ENCODE measurements at places on chromosomes 6 and 20.

- DNase-seq: no peak
Observed at GRCh38 chr6:129197154-129197553, 314.2 kb downstream of the LAMA2 start.

DNA sequence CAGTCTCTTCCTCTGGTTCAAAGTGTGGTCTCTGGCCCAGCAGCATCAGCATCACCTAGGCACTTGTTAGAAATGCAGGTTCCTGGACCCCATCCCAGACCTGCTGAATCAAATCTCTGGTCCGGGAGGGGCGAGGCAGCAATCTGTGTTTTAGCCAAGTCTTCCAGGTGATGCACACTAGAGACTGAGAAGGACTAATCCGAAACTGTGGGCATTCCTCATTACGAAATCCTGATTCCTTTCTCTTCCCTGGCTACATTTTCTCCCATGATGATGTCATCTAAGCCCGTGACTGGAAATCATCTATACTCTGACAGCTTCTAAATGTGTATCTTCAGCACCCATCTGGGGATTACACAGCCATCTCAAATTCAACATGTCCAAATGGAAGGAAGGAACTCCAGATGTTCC lies 39.7 kb upstream of the PRND start:
- DNase-seq: no peak

GRCh38 chr6:87210979-87211378 lies 55.6 kb downstream of the ZNF292 start:
- no peak for DNase-seq

DNA sequence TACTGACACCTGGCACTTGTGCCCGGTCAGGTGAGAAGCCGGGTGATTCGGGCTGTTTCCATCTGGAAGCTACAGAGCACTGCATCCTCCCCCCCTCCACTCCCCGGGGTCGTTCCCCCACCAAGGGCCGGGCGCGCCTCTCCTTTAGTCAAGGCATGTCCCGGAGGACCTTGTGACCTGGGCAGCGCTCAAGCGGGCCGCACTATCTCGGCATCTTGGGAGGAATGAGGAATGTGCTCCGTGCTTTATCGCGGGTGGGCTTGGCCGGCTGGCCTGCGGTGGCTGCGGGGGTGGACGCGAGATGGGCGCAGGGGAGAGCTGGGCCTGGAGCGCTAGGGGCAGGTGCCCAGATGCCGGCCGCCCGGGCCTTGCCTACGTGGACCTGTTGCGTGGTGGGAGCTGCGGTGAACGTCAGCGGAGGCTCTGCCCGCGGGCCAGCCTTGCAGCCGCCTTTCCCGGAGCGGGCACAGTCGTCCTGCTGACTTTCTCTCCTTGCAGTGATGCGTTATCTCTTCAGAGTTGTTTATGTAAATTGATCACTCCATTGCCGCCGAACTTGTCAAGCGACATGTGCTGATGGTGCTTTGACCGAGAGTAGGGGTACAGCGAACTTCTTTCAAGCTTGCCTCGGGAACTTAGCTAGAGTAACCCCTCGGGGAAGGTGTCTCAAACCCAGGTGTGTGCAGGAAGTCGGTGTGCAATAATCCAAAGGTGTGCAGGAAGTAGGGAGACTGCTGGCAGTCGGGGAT lies 1.1 kb downstream of the LRRC1 start:
- DNase-seq: peak; percentile 6

GRCh38 chr6:46062991-46063390 lies 47.3 kb upstream of the CLIC5 start:
- no peak for DNase-seq

DNA sequence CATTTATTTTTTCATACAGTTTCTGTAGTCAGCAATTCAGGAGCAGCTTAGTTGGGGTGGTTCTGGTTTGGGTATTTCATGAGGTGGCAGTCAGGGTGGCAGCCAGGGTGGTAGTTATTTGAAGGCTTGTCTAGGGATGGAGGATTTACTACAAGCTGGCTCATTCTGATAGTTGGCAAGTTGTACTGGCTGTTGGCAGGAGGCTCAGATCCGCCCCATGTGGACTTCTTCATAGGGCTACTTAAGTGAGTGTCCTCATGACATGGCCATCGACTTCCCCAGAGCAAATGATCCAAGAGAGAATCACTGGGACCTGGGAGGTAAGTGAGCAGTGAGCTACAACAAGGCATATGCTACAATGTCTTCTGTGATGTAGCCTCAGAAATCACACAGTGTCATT lies 22.4 kb upstream of the CDKAL1 start:
- DNase-seq: no peak

GRCh38 chr6:80608881-80609280 lies 502.4 kb downstream of the BCKDHB start:
- no peak for DNase-seq

GRCh38 chr20:3797226-3797545 lies 1.1 kb downstream of the CDC25B start:
- no peak for DNase-seq

GRCh38 chr20:13355941-13356486 lies 134.9 kb downstream of the ISM1 start:
- no peak for DNase-seq

GRCh38 chr6:167546611-167547327 lies 221.9 kb downstream of the TTLL2 start:
- DNase-seq: no peak

- DNase-seq: no peak
Observed at GRCh38 chr6:10403385-10404106, 11.3 kb downstream of the TFAP2A start.

DNA sequence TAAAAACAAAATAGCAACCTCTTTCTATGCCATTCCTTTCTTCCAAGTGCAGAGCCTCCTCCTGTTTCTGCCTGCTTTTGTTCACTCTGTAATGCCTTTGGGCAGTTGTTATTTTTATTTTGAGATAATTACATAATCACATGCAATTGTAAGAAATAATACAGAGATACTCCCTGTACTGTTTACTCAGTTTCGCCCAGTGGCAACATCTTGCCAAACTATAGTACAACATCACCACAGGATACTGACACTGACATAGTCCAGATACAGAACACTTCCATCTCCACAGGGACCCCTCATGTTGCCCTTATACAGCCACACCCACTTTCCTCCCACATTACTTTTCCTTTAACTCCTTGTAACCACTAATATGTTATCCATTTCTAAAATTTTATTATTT lies 59.7 kb downstream of the BANF2 start:
- no peak for DNase-seq

DNA sequence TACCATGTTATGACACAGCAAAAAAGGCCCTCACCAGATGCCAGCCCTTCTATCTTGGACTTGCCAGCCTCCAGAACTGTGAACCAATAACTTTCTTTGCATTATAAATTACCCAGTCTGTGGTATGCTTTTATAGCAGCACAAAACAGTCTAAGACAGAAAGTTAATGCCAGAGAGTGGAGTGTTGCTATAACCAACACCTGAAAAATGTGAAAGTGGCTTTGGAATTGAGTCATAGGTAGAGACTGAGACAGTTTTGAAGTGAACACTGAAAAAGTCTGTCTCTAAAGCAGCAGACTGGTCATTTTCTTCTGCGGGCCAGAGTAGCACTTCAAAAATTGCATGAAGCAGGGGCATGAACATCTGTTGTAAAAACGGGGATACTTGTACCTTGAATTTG lies 28.0 kb upstream of the ASIP start:
- no peak for DNase-seq

- DNase-seq: no peak
Observed at GRCh38 chr6:55734256-55734655, 141.1 kb downstream of the BMP5 start.

DNA sequence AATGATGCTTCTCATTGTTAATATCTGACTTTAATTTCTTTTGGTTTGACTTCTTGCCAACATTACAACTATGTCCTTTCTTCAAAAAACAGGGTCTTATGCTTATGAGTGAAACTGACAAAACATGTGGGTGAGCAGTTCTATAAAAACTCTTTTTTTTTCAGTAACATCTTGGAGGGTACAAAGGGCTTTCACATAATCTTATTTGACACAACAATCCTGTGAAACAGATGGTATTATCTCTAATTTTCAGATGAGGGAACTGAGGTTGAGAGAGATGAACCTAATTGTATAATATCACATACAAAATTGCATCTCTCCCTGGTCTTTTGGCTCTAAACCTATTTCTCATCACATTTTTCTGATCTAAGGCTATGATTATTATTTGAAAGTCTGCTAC lies 38.3 kb downstream of the MAPK14 start:
- DNase-seq: no peak

DNA sequence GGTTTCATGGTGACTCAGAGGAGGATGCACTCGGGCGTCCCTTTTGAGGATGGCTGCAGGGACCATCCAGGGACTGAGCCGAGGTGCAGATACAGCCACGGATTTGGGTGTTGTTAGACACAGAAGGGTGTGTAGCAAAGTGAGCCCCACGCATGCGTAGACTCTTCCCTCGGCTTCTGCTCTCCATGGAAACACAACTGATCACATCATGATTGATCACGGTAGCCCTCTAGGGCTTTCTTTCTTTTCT lies 606 bp upstream of the ULBP1 start:
- peak; percentile 37 for DNase-seq

DNA sequence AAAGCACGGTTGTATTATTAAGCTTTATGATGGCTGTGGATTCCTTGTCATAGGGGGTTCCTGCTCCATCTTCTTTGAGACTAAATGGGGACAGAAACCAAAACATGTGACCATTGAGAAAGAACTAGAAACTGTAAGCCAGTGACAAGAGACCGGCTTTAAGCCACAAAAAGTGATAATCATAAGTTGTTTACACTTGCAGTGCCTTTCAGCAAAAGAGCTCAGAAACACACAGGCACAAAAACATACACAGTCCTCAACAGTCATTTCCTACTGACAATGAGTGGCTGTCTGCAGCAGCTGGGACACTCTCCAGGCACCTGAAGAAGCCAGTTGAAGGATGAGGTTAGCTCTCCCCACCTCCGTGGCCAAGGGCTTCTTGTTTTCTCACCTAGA lies 20.0 kb upstream of the UBE2J1 start:
- no peak for DNase-seq

DNA sequence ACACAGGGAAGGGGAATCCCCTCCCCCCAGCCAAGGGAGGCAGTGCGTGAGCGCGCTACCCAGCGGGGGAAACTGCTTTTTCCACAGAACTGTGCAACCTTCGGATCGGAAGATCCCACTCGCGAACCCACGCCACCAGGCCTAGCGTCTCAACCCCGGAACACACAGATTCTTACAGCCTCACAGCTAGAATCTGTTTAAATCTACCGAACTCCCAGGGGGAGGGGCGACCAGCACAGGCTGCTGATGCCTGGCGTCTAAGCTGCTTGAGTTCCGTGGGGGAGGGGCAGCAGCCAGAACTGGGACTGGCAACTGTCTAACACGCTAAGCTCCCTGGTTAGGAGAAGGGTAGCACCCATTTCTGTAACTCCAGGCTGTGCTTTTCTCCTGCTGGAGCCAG lies 217.3 kb upstream of the TENT5A start:
- no peak for DNase-seq

DNA sequence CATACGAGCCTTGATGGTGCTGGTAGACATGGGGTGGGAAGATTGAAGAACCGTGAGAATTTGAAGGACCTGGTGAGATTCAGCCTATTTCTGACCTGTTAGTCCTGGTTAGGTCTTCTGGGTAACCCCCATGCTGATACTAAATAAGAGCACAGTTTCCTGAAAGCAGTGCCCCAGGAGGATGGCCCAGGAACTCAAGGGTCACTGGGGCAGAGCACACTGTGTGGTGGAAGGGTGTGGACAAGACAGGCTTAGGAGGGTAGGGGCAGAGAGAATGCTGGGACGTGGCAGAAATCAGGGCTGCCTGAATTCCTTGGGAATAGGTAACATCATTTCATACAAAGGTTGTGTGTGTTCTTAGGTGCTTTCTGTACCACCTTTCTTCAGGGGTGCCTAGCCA lies 31.9 kb upstream of the ENPP1 start:
- DNase-seq: no peak

DNA sequence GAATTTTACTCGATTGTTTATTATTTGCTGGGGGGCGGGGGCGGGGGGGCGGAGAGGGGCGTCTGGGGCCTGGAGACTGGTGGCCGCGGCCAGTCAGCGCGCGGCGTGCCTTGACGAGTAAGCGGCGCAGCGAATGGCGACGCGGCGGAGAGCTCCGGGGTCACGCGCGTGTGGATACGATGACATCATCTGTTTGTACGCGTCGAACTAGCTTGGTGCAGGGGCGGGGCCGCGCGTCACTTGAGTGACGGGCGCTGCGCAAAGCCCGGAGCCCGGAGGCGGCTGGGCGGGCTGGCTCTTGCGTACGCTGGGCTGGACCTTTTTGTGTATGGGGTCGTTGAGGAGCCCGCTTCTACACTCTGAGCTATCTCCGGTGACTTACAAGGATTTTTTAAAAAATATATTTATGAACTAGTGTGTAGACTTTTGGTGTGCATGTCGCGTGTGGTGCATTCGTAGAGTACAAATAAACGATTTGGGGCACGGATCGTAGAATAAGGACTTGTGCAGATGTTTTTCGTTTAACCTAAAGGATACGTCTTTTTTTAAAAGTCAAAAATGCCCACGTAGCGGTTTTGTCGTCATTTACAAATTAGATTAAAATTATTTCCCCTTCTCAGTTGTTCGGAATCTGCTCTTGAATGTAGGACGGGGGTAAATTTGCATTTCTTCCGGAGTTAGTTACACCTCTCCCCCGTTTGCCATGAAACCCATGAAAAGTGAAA lies 2.2 kb upstream of the FOXO3 start:
- DNase-seq: peak; percentile 93

DNA sequence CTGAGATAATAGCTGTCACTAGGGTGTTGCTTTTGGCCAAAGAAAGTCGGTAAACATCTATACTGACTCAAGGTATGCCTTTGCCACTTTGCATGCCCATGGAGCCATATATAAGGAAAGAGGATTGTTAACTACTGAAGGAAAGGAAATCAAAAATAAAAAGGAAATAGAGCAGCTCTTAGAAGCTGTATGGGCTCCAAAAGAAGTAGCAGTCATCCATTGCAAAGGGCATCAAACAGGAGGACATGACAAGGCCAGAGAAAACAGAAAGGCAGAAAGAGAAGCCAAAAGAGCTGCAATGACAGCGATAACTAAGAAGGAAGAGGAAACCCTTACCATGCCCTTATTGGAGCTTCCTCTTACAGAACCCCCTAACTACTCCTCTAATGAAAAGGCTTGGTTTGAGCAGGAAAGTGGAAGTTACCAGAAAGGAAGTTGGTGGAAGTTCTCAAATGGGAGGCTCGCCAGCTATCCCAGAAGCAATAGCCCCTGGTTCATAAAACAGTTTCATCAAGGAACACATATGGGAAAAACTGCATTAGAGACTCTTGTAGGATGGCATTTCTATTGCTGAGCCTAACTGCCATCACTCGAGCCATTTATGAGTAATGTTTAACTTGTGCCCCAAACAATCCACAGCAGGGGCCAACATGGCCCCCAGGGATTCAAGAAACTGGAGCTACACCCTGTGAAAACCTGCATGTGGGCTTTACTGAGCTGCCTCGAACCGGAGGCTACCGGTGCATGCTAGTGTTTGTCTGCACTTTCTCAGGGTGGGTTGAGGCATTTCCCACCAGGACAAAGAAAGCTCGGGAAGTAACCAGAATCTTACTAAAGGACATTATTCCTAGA lies 7.0 kb downstream of the IL22RA2 start:
- DNase-seq: no peak

- DNase-seq: no peak
Observed at GRCh38 chr20:1588533-1589460, 31.0 kb downstream of the SIRPB1 start.
